H54 (cell line): ENCODE measurements at places on chromosomes 6 and 20.
A peak's percentile ranks its signal among the peaks of the same experiment; 100 is the strongest.

- DNase-seq: no peak
These were observed 52.6 kb upstream of the SALL4 start for GRCh38 chr20:51854921-51855320.

DNA sequence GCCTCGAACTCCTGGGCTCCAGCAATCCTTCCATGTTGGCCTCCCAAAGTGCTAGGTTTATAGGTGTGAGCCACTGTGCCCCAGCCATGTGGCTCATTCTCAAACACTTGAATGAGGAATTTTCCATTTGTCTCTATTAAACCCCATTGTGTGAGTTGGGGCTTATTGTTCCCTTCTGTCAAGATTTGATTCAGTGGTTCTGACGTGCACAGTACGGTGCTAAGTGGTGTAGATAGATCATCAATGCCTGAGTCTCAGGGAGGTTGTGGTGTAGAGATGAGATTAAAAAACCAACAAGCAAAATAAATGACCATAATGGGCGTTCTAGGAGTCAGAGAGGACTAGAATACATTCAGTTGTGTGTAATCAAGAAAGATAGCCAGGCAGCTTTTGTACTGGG is 335.6 kb downstream of the PRL start:
- DNase-seq: no peak

- no peak for DNase-seq
These were observed 82.8 kb downstream of the SASH1 start for GRCh38 chr6:148425443-148425842.

DNA sequence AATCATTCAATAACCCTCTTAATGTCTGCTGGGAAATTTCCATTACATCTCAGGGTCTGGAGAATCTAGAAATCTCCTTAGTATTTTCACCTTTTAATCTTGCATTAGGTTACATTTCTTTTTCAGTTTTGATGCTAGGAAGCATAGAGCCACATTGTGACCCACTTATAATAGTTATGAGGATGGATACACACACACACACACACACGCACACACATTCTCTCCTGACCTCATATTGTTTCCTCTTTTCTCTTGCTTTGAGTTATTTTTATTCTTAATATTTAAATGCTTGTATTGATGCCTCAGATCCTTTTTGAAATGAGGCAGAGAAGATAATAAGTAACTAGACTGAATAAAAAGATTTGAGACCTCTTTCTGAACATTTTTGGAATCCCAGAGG is 128.4 kb downstream of the KLHL32 start:
- no peak for DNase-seq

- DNase-seq: no peak
These were observed 30.6 kb downstream of the MOCS1 start for GRCh38 chr6:39903656-39904055.

DNA sequence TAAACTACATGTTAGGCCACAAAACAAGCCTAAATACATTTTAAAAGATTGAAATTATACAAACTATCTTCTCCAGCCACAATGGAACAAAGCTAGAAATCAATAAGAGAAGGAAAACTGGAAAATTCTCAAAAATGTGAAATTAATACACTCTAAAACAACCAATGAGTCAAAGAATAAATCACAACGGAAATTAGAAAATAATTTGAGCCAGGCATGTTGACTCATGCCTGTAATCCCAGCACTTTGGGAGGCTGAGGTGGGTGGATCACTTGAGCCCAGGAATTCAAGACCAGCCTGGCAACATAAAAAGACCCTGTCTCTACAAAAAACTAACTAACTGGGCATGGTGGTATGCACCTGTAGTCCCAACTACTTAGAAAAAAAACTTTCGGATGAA is 6.3 kb upstream of the WFDC13 start:
- DNase-seq: no peak

DNA sequence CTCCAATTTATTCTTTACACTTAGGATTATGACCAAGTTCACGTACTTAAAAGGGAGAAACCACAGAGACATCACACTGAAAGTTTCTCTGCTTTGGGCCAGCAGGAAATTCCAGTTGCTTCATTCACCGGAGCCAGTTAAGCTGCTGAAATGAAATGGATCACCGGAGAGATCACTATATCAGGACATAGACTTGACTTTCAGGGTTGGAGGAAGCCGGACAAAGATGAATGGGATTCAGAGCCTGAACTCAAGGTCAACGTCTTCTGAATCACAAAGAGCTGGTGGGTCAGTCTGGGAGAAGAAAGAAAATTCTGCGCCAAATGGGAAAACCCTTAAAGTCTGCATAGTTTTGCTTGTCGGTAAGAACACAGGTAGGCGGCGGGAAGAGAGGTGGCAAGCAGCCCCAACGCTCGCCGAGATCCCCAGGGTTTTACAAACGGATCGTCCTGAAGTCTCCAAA is 81.9 kb upstream of the CCDC28A start:
- peak; percentile 11 for DNase-seq

GRCh38 chr6:46420921-46421638 is 70.2 kb downstream of the RCAN2 start:
- DNase-seq: no peak

- no peak for DNase-seq
These were observed 185.8 kb upstream of the MAN1A1 start for GRCh38 chr6:119535332-119535731.

DNA sequence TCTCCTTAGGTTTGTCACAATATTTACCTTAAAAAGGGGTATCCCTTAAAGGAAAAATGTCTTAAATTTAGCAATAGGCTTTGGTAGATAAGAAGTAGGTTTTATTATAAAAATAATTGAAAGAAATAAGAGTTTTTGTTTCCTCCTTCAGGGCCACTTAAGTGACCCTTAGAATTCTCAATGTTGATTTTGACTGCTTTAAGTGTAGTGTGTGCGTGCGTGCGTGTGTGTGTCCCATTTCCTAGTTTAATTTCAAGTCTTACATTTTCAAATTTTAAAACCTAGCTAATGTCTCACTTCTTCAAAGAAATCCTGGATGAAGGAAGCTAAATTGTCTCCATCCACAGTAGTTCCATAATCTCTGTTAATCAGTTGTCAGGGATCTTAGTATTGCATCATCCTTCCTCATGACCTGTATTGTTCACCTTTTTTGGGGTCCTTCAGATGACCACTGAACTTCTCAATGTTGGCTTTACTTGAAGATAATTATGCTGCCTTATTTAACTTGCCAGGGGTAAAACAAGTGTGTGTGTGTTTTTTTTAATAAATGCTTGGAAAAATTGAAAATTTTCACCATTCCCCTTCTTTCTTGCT is 50.7 kb upstream of the TFB1M start:
- DNase-seq: no peak

DNA sequence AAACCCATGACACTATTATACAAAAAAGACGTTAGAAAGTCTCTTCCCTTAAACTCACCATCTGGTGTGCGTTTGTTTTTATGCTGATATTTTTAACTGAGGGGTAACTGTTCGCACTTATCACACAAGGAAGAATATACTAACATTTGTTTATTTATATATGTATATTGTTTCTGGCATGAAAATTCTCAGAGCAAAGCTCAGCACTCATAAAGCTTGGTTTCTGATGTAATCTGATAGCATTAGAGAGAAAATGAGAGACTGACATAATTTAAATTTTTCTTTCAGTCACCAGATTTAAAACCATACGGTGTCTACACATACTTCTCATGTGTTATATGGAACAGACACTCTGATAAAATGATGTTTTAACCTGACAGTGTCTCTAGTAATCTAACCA is 6.9 kb downstream of the BLOC1S5 start:
- DNase-seq: no peak

DNA sequence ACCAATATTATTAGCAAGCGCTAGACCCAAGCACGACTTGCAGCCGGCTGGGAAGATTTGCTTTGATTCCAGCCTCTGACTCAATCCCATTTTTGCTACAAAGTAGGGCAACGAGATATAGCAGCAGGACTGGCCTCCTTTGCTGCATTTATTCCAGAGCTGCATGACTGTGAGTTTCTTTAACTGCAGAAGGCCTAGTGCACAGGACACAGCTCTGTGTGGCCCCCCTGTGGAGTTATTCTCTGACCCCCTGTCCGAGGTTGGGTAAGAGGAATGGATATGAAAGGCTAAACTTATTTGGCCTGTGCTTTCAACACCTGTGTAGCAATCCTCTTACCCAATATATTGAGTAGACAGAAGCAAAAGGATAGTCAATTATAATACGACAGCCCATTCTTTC is 133.3 kb upstream of the SPTLC3 start:
- no peak for DNase-seq

- no peak for DNase-seq
These were observed 479.7 kb downstream of the TBC1D32 start for GRCh38 chr6:120854583-120854982.

DNA sequence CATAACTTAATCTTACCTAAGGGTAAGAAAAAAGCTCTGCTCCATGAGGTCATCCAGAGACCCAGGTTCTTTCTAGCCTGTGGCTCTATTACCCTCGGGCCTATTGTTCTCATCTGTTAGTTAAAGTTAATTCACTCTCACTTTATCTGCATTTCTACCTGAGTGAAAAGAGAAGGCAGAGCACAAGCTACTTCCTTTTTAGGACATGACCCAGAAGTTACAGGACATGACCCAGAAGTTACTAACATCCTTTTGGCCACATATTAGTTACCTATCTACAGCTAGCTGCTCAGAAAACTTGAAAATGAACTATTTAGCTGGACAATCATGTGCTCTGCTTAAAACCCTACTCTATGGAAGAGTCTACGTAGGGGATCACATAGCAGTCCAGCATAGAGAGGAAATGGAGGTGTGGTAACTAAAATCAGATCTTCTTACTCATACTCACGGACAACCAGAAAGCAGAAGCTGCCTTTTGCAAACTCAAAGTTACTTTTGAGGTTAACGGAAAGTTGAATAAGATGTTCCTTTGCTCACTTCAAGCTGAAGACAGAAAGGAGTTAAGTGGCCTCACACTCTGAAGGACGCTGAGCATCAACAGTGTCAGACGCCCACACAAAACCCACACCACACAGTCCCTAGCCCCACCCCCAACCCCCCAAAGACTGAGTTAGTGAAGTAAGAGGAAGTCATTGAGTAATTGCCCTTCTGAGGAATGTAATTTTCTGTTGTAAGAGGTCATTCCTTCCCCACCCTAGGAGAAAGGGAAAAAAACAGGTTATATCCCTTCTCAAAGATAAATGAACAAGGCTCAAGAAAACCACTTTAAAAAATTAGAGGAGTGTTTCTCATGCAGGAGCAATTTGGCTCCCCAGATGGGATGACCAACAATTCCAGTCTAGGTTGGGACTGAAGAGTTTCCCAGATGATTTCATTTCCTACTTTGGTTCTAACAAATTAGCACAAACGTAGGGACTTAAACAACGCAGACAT is 45.9 kb upstream of the TAB2 start:
- no peak for DNase-seq

DNA sequence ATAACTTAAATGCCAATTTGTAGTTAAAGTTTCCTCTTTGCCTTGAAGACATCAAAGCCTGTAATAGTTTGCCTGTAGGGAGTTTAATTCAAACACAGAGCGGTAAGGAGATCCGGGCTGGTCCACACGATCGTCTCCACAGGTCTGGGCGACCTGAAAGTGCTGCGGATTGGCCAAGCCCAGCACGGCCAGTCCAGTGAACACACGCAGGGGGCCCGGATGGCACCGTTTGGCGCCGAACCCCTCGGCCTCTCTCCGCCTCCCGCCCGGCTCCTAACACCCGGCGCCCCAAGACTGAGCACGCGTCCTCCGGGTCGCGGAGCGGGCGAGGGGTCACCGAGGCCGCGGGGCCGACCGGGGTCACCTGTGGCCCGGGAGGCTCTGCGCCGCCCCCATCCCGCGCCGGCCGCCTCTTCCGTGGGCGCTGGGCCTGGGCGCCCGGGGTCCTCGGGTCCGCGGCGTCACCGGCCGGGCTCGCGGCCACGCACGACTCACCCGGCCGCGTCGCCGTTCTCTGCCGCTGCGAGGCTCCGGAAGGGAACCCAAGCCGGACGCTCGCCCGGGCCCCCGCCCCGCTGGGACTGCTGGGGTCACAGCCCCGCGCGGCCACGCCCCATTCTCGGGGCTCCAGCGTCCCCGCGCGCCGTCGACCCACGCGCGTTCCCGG is 481 bp downstream of the SERPINB6 start:
- DNase-seq: peak; percentile 56

DNA sequence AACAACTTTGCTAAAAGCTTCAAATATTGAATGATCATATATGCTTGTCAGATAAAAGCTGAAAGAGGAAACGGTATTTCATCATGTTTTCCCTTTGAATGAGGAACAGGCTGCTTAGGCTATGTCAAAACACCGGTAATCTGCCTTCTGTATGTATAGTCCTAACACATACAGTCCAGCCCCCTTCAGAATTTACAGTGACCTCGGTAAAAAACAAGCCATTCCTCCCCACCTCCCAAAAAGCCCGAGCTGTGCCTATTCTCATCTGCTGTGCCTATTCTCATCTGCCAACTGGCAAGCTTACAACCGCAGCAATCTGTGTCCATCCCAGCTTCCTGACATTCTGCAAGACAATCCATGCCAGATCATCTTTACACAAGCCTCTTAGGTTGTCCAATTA is 26.8 kb upstream of the UBE2J1 start:
- no peak for DNase-seq

GRCh38 chr20:63531686-63532448 is 5.3 kb downstream of the PTK6 start:
- no peak for DNase-seq

- no peak for DNase-seq
These were observed 279.0 kb upstream of the ID4 start for GRCh38 chr6:19558201-19558600.

DNA sequence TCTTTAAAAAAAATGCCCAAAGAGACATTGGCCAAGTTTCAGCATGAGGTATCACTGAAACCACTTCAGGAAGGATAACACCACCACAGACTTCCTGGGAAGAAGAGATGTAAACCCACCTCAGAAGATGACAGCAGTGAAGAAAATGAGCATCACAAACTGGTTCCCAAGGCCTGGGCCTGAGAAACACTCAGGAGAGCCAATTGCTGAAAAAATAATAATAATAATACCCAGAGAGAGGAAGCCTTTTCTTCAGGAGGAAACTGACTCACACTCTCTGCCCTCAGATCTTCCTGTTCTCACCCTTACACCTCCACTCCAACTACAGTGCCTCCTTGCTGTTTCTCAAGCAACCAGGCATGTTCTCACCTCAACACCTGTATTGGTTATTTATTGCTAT is 68.1 kb upstream of the MAFB start:
- no peak for DNase-seq

- DNase-seq: no peak
These were observed 253.8 kb upstream of the CITED2 start for GRCh38 chr6:139628270-139628669.

- no peak for DNase-seq
These were observed 36.5 kb downstream of the SULF2 start for GRCh38 chr20:47748823-47749222.

DNA sequence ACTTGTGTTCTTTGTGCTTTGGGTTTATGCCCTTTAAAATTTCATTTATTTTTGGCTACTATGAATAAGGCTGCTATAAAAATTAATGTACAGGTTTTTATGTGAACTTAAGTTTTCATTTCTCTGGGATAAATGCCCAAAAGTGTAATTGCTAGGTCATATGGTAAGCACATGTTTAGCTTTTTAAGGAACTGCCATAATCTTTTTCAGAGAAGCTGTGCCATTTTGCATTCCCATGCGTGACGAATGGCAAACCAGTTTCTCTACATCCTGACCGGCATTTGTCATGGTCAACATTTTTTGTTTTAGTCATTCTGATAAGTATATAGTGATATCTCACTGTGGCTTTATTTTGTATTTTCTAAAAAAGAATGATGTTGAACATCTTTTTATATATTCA is 236.0 kb upstream of the SGK1 start:
- DNase-seq: no peak

GRCh38 chr20:38671186-38671585 is 53.1 kb upstream of the SLC32A1 start:
- no peak for DNase-seq

GRCh38 chr6:129605095-129605494 is 104.9 kb downstream of the ARHGAP18 start:
- DNase-seq: no peak
